Right atrium auricular region (tissue), 2 donors: ENCODE measurements at places on chromosomes 16 and 17.
A peak's percentile ranks its signal among the peaks of the same experiment; 100 is the strongest.

GRCh38 chr17:61409301-61410112 lies 9.9 kb downstream of the TBX2 start:
- DNase-seq = no peak

- DNase-seq = no peak
Observed at GRCh38 chr16:53770641-53771040, 66.7 kb downstream of the FTO start.

DNA sequence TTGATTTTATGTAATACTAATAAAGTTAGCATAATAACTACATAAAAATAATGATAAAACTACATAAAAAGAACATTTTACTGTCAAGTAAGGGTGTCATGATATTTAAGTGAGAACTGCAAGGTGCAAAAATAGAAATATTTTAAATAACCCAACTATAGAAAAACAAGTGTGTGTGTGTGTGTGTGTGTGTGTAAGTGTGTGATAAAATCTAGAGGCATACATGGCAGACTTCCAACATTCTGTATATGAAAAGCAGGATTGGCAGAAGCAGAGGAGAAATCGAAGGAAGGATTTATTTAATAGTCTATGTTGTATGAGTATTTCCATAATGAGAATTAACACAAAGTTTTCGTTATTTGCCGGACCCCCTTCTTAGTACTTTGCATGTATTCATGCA lies 334.1 kb downstream of the KCNJ2 start:
- no peak for DNase-seq

- no peak for DNase-seq
Observed at GRCh38 chr16:69328854-69329316, 1.5 kb downstream of the PDF start.

- DNase-seq = no peak
Observed at GRCh38 chr17:36611345-36612072, 10.1 kb downstream of the MRM1 start.

GRCh38 chr16:373848-374615 lies 3.7 kb upstream of the MRPL28 start:
- DNase-seq = no peak

DNA sequence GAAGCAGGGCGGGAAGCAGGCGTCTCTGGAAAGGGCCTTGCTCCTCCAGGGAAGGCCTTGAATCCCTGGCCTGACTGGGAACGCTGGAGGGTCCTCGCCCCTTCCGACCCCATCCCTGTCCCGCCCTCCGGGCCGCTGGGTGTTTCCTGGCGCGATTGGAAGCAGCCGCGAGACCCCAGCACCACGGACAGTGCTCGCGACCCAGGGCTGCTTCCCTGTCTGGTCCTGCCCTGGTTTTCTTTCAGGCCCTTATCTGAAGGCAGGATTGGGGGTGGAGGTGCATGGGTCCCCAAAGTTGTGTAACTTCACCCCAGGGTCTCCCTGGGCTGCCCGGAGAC lies 2.1 kb downstream of the MGAT5B start:
- DNase-seq = no peak

DNA sequence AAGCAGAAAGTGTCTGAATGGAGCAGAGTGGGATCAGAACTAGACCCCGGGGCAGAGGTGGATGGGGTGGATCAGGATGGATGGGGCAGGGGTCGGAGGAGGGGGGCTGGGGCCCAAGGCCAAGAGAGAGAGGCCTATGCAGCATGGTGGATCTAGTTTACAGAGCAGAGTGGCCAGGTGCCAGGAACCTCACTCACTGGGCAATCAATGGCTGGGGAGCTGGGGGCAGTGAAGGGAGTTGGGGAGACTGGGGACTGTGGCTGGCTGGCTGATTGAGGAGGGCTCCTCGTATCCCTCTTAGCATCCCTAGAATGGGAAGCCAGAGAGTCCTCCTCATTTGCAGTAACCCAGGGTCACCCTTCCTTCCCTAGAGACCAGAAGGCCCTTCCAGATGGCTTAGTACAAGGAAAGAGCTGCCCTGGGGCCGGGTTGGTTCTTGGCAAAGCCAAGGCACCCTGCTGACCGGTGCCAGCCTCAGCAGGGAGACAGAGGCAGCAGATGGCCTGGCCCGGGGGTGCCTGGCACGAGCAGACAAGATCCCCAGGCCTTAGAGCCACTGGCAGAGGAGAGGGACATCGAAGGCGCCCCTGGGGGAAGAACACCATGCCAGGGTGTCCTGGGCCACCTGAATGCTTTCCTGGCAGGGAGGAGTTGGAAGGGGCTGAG lies 36.8 kb downstream of the SRCIN1 start:
- no peak for DNase-seq

DNA sequence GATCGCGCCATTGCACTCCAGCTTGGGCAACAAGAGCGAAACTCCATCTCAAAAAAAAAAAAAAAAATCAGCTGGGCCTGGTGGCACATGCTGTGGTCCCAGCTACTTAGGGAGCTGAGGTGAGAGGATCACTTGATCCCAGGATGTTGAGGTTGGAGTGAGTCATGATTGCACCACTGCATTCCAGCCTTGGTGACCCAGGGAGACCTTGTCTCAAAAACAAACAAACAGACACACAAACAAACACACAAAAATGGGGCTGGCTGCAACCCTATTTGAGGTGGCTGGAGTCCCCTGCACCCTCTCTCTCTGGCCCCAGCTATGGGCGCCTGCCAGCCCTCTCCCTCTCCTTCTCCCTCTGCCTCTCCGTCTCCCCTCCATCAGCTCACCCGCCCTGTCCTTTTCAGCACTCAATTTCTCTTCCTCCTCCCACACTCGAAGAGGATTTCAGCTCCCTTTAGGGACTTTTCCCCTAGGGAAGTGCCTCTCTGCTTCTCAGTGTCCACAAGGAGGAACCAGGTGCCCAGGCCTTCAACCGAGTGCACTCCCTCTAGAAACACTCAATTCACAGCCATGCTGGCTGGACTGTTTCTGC lies 17.5 kb upstream of the TFAP4 start:
- DNase-seq = no peak

- DNase-seq = no peak
Observed at GRCh38 chr16:46889942-46890300, 5.8 kb downstream of the GPT2 start.

- no peak for DNase-seq
Observed at GRCh38 chr17:14886200-14886739, 378.9 kb downstream of the PMP22 start.

GRCh38 chr17:7588553-7589203 lies 1.2 kb downstream of the SOX15 start:
- no peak for DNase-seq

- DNase-seq = no peak
Observed at GRCh38 chr17:11170881-11171280, 70.1 kb upstream of the SHISA6 start.

DNA sequence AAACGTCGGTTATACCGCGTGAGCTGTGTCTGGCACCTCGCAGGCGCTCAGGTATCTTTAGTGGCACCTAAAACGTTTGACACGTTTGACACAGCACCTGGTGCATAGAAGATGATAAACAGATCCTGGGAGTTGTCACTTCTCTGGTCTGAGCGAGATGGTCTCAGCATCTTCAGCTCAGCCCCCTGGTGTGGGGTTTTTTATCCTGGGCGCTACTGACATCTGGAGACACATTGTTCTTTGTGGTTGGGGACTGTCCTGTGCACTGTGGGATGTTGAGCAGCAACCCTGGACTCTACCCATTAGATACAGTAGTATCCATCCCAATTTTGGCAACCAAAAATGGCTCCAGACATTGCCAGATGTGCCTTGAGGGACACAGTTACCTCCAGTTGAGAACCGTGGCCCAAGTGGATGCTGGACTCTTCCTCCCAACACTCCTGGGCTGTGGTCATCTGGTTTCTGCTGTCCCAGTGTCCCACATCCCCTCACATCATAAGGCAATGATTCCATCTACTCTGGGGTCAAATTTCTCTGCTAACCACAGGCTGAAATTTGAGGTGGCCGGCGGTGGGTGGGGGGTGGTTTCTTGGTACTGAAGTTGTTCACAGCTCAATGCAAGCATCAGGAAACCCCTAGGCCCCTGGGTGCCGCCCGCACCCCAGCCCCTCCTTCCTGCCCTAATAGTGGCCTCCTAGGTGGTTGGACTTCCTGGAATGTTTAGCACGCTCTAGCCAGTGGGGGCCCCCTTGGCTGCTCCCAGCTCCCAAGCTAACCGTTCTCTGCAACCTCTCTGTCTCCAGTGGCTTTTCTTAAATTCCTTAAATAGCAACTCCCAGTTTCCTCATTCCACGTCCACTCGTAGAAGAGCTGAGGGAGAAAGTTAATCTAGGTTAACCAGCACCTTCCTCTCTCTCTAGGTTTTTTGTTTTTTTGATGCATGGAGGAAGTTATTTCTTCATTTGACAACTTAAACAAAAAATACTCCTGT lies 124.8 kb downstream of the ABCC1 start:
- no peak for DNase-seq

GRCh38 chr16:89034971-89035668 lies 58.1 kb upstream of the CBFA2T3 start:
- DNase-seq = no peak

DNA sequence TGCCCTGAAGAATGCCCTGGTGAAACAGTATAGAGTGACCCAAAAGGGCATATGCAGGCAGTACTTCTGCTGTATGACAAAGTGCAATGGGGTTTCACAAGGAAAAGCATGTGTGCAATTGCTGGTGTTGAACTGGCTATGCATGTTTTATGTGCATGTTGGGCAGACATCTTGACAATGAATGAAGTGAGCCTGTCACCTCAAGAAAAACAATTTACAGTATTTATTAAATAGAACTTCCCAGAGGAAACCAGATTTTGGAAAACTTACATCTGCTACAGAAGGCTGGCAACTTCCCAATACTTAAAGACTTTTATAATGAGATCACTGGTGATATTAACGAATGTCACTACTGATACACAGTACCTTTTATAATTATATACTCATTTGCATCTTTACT lies 30.6 kb downstream of the C17orf67 start:
- no peak for DNase-seq

- DNase-seq = no peak
Observed at GRCh38 chr17:10556301-10557005, 7.0 kb upstream of the MYH2 start.

DNA sequence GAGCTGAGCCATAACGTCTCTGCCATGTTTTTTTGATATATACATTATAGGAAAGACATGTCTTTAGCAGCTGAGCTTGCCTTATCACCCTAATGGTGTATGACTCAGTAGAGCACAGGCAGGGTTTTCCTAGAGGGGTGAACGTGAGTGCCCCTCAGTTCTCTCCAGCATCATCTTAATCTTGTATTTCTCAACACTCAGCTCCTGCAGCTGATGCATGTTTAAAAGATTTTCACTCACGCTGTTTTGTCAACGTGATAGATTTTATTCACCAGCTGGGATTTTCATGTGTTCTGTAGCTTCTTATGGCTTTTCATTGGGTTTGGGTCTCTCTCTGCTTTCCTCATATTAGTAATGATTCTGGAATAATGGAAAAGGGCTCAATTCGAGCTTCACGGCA lies 186.0 kb upstream of the PMFBP1 start:
- no peak for DNase-seq

DNA sequence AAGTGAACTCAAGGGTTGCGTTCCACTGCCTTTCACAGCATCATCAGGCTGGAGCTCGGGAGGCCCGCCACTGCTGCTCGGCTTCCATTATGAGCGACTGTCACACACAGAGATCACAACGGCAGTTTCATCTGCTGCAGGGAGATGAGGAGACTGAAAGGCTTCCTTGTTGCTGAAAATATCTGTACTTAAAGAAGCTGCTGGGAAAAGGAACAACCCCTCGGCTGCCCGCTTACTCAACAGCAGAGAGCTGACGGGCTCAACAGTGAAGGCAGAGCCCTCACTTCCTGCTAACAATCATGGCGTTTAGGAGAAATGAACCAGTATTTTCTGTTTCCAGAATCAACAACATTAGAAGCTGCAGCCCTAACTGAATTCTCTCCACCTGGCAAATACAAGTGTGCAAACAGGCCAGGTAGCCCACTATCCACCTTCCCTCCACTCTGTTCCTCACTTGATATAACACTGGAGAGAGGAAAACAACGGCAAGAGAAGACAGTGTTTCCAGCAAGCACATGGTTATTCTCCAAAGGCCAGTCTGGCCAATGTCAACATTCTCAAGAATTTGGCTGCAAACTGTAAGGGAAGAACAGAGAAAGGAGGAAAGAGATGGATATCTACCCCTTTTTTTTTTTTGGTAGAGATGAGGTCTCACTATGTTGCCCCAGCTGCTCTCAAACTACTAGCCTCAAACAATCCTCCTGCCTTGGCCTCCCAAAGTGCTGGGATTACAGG lies 33.7 kb downstream of the MBTPS1 start:
- DNase-seq = no peak

DNA sequence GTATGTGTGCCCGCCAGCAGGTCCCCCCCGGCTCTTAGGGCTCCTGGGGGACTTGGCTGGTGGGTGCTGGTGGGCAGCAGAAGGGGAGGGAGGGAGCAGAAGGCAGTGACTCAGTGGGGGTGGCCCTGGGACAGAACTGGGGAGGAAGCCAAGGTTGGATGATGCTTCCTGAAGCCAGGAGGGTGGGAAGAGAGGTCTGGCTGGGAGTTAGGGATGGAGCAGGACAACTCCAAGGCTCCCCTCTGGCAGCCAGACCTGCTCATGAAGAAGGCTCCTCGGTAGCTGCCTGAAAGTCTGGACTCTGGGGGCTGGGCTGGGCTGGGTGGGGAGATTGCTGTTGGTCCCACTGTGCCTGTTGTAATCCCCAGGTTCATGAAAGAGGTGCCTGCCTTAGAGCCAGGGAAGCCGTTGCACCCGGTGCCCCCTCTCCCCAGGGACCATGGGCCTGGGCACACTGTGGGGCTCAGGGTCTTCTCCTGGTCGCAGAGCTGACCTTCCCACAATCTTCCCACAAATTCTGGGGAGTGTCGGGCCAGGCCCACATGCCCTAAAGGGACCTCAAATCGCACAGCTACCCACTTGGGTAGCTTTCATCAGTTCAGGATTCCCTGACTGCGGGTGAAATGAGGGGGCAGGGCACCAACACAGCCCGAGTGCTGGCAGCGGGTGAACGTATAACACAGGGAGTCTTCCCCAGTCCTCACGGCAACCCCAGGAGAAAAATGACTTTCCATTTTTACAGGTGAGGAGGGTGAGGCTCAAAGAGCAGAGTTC lies 1.1 kb upstream of the PLEKHG4 start:
- DNase-seq = no peak

DNA sequence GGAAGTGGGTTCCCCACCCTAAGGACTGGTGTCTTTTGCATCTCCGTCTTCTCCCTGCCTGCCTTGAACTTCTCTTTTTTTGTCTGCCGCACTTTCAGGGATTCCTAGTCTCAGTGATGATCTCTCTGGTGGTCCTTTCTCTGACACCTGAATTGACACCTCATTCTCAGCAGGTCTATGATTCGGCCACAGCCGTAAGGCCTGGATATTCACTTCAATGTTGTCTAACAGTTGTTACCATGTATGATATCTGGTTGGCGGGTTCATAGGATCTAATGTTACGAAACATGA lies 25.1 kb upstream of the SLC47A1 start:
- DNase-seq = no peak

GRCh38 chr16:50696575-50697420 lies 3.4 kb downstream of the NOD2 start:
- peak; percentile 91 for DNase-seq

- no peak for DNase-seq
Observed at GRCh38 chr16:69190598-69190997, 3.6 kb downstream of the SNTB2 start.

GRCh38 chr16:11242658-11243057 lies 13.3 kb downstream of the SOCS1 start:
- no peak for DNase-seq

- no peak for DNase-seq
Observed at GRCh38 chr17:82457073-82457928, 1.2 kb upstream of the NARF start.

- no peak for DNase-seq
Observed at GRCh38 chr16:25083701-25084100, 27.8 kb upstream of the LCMT1 start.

GRCh38 chr16:19167710-19168370 lies at the start of gene SYT17:
SYT17 (plus strand) TSS chr16:19168240; CDS start chr16:19168647, 407 bp downstream.
- DNase-seq = peak; percentile 60
